ENCODE measurements at places on chromosomes 7 and 10.

GRCh38 chr7:132828502-132828901 is 252.2 kb upstream of the PLXNA4 start:
- ATAC-seq: no peak

DNA sequence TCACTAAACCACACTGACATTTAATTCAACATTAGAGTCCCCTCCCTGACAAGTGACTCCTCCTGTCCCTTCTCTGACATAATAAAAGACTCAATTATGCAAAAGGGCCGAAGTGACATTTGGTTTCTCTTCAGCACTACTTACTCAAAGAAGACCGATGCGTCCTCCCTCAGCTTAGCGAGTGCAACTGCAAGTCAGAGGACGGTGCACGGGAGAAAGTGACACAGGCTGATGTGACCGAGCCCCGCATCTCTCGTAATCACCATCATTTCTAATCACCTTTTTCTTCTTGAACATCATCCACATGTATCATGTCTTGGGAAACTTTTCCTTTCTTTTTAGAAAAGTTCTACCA is 155.7 kb downstream of the TCERG1L start:
- no peak for ATAC-seq

DNA sequence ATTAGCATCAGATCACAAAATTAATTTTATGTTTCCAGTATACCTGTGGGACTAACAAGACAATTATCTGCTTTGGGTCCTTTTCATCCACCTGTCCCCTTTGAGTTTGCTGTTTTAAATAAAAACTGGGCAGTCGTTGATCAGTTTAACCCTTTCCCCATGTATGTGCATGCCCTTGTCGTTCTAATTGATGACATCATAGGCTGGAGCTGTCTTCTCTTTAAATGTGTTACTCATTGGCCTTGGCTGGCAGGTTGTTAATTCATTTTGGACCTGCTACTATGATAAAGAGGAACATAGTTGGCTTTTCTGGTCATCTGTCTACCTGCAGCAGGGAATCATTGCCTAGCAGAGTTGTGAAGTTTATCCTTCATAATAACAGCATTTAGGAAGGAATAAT is 53.8 kb downstream of the TASOR2 start:
- no peak for ATAC-seq

- no peak for ATAC-seq
Measured at GRCh38 chr10:31051703-31052102, 20.0 kb upstream of the ZNF438 start.

DNA sequence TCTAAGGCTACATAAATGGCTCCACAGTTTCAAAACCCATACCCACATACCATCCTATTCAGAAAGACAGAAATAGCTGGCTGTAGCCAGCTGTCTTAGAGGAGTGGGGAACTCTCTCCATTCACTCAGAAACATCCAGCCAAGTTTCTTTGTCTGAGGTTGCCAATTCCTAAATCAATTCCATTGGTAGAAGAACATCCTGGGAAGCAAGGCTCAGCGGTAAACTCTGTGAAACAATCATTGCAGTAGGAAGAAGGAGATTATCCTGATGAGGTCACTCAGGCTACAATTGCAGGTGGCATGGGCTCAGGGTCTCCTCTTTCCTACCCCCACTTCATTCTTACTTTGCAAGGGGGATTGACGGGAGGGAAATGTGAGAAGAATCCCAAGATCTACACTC is 154.0 kb downstream of the ETV1 start:
- no peak for ATAC-seq
